ENCODE measurements at places on chromosomes 6 and 20.

GRCh38 chr6:24140591-24140990, 14.6 kb downstream of the NRSN1 start:
- DNase-seq, result no peak

DNA sequence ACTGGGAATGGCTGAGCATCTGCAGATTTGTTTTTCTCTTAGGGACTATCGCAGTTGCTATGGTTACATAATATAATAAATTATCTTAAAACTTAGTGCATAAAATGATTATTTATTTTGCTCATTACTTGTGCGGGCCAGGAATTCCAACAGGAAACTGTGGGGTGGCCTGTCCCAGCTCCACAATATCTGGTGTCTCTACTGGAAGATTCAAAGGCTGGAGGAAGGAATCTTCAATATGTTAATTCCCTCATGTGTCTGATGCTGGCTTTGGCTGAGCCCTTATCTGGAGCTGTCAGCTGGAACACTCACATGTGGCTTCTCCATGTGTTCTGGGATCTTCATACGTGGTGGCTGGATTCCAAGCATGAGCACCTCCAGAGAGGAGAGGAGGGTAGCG, 23.9 kb upstream of the B3GAT2 start:
- no peak for DNase-seq

DNA sequence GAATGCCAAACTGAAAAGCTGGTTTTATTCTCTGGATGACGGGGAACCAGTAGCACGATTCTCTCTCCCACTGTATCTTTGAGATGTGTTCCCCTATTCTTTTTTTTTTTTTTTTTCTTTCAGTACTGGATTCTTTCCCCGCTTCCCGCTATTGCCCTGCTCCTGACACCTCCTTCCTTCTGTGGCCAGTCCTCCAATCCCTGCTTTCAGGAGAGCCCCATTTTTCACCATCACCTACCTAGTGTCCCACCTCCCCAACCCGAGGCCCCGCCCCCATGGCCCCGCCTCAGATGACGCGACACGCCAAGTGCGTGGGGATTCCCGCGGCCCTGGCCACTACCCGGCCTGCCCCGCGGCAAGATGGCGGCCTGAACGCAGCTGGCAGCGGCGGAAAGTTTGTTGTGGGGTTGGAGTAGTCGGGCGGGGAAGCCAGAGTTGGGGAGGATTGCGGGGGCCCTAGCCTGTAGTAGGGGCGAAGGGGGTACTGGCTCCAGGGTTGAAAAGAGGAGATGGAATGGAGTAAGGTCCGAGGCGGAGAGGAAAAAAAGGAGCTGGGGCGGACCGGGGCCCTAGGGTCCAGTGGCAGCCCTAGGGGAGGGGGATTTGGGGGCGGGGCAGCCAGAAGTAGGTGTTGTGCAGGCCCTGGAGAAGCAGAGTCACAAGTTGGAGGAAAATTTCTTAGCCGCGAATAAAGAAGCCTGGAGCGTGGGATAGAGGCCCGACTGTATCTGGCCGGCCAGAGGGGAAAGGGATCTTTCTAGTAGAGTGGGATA, at the start of gene TJAP1:
TSS of gene TJAP1 (plus strand) at position 336 of the 773 bp plus-strand sequence. CDS start 21,432 bp downstream, outside the sequence.
- DNase-seq, result peak; percentile 55

DNA sequence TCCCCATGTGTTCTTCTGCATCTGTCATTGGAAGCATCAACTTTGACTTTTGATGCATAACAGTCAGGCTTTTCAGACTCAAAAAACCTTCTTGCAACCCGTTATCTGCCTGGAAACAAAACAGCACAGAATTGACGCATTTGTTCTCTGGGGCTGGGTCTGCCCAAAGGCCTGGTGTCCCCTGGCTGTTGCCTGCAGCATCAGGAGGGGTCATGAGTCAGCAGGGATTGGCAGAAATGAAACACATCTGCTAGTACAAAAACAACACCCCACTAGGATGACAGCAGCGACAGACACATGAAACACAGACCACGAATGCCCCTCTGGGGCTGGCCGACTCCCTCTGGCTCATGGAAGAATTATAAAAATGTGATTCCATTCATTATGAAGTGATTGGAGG, 157.6 kb upstream of the INSM1 start:
- DNase-seq, result no peak

- DNase-seq, result no peak
Observed at GRCh38 chr6:134517145-134517658, 199.3 kb upstream of the SGK1 start.

DNA sequence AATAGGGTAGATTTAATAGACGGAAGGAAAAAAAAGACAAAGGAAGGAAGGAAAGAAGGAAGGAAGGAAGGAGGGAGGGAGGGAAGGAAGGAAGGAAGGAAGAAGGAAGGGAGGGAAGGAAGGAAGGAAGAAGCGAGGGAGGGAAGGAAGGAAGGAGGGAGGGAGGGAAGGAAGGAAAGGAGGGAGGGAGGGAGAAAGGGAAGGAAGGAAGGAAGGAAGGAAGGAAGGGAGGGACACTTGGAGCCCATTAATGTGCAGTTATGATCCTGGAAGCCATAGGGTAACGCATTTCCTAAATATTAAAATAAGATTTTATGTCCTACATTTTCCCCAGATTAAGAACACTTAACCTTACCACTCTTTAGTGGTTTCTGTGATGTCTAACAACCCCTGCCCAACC, 465.7 kb downstream of the ADGRB3 start:
- no peak for DNase-seq

DNA sequence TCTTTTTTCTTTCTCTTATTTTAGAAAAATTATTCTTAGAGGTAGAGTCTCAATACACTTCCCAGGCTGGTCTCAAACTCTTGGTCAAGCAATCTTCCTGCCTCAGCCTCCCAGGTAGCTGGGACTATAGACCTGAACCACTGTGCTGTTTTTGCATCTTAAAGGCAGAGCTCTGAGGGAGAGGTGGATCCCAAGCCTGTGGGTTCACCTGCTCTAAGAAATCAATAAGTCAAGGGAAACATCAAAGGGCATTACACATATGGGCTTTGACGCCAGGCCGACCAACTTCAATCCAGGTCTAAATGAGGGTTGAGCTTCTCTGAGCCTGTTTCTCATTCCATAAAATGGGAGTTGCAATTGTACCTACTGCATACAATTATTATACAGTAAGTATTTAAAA, 223.9 kb downstream of the LY86 start:
- no peak for DNase-seq

GRCh38 chr6:167933290-167933689, 64.2 kb upstream of the KIF25 start:
- no peak for DNase-seq

GRCh38 chr6:82712826-82713225, 349.2 kb downstream of the TPBG start:
- no peak for DNase-seq

- DNase-seq, result no peak
Observed at GRCh38 chr6:123001540-123001939, 5.5 kb downstream of the CLVS2 start.

DNA sequence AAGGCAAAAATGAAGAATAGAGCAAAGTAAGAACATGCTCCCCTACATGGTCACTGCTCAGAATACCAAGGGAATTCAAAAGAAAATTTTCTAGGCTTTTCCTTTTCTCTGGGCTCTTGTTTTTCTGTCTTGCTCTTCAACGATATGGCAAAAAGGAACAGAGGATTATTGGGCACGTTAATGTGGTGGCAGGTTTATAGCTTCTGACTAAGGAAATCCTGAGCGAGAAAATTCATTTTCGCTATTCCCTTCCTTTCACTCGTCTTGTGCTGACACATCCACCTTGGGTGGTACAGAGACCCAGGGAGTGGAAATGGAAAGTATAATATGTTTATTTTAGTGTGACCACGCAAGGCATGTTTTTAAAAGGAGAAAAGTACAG, 132.8 kb downstream of the TRIM27 start:
- no peak for DNase-seq

DNA sequence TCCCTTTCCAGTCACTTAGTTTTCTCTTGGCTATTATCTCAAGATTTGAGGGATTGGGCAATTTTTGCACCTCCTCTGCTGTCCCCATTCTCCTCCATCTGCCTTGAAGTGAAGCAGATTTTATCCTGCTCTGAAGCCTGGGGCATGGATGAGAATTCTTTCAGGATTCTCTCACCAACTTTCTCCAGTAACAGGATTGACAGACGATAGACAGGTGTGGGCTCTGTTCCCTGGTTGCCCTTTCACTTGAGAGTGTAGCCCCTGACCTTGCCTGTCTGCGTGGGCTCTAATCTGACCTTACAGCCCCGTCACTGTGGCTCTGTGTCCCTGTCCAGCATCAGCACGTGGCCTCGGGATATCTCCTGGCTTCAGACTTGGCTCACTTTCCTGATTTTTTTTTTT, 27.1 kb downstream of the CDYL start:
- DNase-seq, result no peak

DNA sequence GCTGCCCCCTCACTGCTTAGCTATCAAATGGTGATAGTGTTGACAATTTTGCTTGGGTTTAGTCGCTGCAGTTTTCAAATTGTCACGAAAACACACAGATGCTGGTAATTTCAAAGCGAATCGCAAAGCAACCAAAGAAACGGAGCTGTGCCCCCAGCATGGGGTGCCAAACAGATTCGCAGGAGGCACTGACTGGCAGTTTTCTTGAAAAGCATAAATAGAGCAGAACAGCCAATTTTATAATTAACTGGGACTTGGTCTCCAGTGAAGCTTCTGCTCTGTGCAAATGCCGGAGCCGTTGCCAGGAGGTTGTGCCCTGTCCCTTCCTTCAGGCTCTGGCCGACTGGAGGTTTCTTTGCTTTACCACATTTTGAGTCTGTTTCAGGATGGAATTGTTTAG, 18.8 kb downstream of the ARHGAP40 start:
- no peak for DNase-seq

DNA sequence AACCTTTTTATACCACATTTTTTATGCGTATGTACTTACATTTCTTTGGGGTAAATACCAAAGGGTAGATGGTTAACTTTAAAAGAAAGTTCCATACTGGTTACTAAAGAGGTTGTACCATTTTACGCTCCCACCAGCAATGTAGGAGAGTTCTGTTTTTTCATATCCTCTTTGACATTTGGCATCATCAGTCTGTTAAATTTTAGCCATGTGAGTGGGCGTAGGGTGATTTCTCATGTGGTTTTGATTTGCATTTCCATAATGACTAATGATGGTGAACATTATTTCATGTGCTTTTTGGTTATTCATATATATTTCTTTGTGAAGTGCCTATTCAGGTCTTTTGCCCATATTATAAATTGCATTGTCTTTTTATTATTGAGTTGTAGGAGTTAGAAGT, 194.2 kb downstream of the PRL start:
- DNase-seq, result no peak

DNA sequence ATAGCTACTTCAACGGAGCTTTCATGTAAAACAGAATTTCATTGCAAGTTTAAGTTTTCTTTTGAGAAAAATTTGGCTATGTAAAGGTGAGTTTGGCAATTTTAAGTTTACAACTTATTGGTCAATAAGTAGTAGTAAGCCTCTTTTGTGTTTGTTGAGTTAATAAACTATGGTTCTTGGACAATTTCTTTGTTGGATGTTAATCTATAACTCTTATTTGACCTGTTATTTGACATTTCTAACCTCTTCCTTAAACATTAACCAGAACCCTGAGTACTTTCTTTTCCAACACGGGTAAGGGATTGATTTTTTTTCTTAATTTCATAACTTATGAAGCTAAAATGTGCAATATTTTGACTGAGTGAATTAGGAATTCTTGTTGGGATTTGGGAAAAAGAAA, 354.4 kb downstream of the PRKN start:
- DNase-seq, result no peak

DNA sequence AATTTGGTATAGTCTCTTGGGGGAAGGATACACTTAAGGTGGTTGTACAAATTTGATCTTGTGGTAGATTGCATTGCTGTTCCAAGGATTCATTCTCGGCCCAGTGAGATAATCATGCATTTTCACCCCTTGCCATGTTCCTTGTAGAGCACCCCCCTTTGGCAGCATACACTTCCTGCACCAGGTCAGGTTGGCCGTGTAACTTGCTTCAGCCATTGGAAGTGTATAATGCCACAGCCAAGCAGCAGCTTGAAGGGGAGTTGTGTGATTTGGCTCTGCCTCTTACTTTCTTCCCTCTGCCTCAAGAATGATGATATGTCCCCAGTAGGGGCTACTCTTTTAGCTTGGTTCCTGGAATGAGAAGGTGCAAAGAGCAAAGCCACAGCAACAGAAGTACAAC, 21.9 kb downstream of the CCN2 start:
- DNase-seq, result no peak

- no peak for DNase-seq
Observed at GRCh38 chr20:22260506-22260905, 323.9 kb downstream of the FOXA2 start.

- no peak for DNase-seq
Observed at GRCh38 chr20:63572788-63573646, 1.0 kb downstream of the HELZ2 start.

GRCh38 chr6:165439928-165440554, 130.6 kb upstream of the C6orf118 start:
- peak; percentile 5 for DNase-seq

DNA sequence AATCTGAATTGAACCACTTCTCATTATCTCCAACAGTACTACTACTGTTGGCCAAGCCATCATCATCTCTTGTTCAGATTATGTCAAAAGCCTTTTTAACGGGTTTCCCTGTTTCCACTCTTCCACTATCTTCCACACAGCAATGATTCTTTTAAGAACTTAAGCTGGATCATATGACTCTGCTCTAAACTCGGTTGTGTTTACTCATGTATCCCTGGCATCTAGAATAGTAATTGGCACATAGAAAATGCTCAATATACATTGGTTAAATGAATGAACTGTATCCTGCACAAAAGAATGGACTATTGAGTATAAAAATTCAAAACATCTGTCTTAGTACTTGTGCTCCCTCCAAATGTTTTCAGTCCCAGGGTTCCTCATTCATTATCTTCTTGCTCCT, 2.8 kb upstream of the COX7A2 start:
- DNase-seq, result no peak

DNA sequence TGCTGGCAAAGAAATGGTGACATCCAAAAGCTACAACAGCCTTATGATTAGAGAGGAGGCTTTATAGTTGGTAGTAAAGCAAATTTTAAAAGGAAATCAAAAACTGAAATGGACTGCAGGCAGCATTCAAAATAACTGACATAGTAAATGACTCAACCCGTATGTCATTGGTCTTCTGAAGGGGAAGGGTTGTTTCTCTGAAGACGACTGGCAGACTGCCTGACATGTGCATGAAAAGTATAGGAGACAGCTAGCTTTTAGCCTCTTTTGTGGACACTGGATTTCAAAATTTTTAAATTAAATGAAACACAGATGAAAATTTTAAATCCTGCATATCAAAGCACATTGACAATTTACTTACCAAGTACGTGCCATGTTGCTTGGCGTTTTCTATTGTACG, 90.7 kb downstream of the TRMT6 start:
- no peak for DNase-seq

DNA sequence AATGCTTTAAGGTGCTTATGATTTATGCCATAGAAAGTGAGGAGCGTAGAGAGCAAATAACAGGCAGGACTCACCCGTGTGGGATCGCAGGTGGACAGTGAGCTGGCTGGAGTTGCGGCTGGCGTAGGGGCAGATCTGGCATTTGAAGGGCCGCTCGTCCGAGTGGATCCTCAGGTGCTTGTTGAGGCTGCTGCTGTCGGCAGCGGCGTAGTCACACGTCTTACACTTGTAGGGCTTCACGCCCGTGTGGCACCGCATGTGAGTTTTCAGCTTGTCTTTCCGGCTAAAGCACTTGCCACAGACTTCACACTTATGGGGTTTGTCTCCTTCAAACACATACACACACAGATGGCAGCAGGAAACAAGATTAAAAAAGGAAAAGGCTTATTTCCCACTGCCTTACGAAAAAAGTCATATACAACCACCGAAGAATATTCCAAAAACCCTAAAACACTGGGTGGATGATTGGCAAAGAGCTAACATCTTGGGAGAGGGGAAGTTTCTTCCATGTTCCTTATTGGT, 31.5 kb downstream of the ZFP64 start:
- no peak for DNase-seq

Measured in fibroblast of skin of left biceps (primary cell).